Muscle of arm (tissue), 14 donors: ENCODE measurements at places on chromosomes 3 and 15. TPM values are rescaled to one million over a fixed set of nuclear protein-coding genes. Genes with fewer than 3 reads are reported as not detected.

GP9 gene
- 0.22 TPM for polyA plus RNA-seq

TP63 gene
- polyA plus RNA-seq = 19.9 TPM

UROC1 gene
- not detected for polyA plus RNA-seq

CSPG5 gene
- 1.5 TPM for polyA plus RNA-seq

VEPH1 gene
- 0.86 TPM for polyA plus RNA-seq

ACKR4 gene
- polyA plus RNA-seq = 3.0 TPM

TASOR gene
- polyA plus RNA-seq = 42.6 TPM

IL17RC gene
- 23.4 TPM for polyA plus RNA-seq

GREM1 gene
- polyA plus RNA-seq = 0.85 TPM

CLRN1 gene
- polyA plus RNA-seq = 0.37 TPM

DLEC1 gene
- 0.20 TPM for polyA plus RNA-seq
